ENCODE measurements at places on chromosomes 3 and 15.

- DNase-seq: no peak
Observed at GRCh38 chr3:69090021-69090420, 5.3 kb downstream of the ARL6IP5 start.

DNA sequence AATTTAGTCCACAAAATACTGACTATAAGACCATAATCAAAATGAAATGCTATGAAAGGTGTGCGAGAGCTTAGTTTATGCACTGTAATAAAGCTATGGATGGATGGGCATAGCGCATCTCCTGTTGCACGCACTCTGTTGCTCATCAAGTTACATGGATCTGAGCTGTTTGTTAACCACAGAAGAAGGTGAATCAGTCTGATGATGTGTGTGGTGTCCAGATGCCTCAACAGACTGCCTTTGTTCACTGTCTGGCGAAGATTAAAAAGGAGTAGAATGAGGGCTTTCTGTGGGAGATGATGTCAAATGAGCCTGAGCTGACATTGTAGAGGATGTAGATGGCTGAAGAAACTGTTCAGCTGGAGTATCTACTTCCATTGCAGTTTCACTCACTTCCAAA is 36.1 kb downstream of the NSMCE3 start:
- DNase-seq: no peak

GRCh38 chr3:180932819-180933218 is 20.3 kb downstream of the FXR1 start:
- no peak for DNase-seq

GRCh38 chr3:161556941-161557340 is 60.3 kb downstream of the OTOL1 start:
- DNase-seq: no peak

- no peak for DNase-seq
Observed at GRCh38 chr15:52505151-52505550, 23.5 kb downstream of the MYO5A start.

GRCh38 chr3:157606011-157606851 is 103.0 kb upstream of the VEPH1 start:
- DNase-seq: peak; percentile 46

DNA sequence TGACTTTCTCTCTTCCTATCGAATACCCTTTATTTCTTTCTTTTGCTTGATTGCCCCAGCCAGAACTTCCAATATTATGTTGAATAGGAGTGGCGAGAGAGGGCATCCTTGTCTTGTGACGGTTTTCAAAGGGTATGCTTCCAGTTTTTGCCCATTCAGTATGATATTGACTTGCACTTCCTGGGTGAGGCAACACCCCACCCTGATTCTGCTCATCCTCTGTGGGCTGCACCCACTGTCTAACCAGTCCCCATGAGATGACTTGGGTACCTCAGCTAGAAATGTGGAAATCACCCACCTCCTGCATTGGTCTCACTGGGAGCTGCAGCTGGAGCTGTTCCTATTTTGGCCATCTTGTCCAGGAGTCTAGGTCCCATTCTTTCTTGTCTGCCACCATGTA is 44.8 kb upstream of the KCNH8 start:
- DNase-seq: no peak

GRCh38 chr3:32432711-32433530 is 41.3 kb downstream of the CMTM7 start:
- DNase-seq: peak; percentile 17

- DNase-seq: peak; percentile 69
Observed at GRCh38 chr15:59611276-59612260, at the start of gene GCNT3. Gene GCNT3, plus strand, starts transcription at chr15:59611783. Its CDS starts 6,456 bp downstream, at chr15:59618239.

GRCh38 chr3:127368186-127369032 is 80.6 kb upstream of the PRR20G start:
- no peak for DNase-seq

- DNase-seq: no peak
Observed at GRCh38 chr3:12437861-12438260, 46.4 kb upstream of the TSEN2 start.

DNA sequence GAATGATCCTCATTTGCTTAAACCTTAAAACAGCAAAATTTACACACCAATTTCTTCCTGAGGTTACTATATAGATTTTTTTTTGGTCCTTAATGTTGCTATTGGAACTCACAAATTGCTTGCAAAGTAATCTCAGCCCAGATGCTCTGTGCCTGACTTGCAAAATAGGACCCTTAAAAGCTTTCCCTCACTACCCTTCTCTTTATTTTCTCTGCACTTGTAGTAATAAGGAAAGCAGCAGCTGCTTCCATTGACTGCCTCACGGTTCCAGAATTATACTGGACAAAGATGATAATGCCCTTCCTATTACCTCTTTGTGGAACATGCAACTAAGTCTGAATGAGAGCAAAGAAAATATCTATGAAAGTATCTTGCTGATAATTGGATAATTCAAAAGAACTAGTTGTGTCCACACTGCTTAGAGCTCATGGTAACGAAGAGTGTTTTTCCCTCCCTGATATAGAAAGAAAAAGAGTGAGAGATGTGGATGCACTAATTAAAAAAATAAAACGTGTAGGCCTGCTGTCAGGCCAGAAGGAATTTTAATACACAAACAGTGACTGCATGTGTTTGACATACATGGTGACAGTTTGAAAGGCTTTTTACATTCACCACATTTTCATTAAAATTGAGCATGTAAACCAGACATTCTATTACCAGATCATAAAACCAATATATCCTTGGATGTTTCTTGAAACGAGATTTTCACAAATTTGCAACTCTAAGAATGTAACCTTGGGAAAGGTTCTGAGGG is 783.1 kb downstream of the GBE1 start:
- no peak for DNase-seq

- no peak for DNase-seq
Observed at GRCh38 chr3:192848371-192849233, 69.1 kb downstream of the MB21D2 start.

GRCh38 chr3:174951034-174951433 is 91.9 kb downstream of the NAALADL2 start:
- DNase-seq: peak; percentile 31

DNA sequence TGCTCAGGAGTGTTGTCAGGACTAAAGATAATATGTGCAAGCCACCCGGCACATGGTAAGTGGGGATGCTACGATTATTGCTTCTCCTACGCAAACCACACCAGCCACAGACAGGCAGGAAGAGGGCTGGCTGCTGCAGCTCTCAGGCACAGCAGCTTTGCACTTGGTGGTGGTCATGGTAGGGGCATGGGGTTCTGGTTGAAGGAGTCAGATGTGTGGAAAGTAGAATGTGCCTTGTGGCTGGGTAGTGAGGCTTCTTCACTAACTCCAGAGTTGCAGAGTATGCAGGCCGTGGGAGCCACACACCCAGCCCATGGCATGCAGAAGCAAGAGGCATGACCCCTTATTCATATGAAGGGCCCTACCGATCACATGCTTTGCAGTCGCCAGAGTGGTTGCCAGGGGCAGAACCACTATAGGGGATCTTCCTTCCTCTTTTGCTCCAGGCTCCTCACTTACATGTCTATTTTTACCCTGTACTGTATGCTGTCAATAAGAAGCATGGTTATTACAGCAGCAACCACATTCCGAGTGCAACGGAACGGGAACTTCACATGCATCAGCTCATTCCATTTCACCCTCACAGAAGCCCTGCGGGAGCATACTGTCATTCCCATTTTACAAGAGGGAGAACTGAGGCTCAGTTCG is 59.2 kb upstream of the HERC1 start:
- DNase-seq: no peak

GRCh38 chr3:184619787-184620430 is 58.3 kb downstream of the EPHB3 start:
- no peak for DNase-seq

DNA sequence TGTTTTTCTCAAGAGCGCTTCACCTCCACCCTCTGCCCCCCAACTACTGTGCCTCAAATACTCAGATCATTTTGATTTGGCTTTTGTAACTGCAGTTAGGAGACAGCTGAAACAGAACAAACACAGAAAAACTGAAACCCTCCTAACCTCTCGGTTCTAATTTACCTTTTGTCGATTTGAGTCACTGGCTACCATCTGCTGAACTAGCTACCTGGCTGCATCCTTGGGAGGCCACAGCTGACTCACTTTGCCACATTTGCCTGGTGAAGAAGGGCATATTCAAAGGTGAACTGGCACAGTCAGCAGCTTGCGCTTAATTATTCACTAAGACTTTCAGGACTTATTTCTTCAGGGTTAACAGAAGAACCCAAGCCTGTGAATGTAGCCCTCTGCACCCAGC is 117.7 kb downstream of the FOXB1 start:
- DNase-seq: no peak

DNA sequence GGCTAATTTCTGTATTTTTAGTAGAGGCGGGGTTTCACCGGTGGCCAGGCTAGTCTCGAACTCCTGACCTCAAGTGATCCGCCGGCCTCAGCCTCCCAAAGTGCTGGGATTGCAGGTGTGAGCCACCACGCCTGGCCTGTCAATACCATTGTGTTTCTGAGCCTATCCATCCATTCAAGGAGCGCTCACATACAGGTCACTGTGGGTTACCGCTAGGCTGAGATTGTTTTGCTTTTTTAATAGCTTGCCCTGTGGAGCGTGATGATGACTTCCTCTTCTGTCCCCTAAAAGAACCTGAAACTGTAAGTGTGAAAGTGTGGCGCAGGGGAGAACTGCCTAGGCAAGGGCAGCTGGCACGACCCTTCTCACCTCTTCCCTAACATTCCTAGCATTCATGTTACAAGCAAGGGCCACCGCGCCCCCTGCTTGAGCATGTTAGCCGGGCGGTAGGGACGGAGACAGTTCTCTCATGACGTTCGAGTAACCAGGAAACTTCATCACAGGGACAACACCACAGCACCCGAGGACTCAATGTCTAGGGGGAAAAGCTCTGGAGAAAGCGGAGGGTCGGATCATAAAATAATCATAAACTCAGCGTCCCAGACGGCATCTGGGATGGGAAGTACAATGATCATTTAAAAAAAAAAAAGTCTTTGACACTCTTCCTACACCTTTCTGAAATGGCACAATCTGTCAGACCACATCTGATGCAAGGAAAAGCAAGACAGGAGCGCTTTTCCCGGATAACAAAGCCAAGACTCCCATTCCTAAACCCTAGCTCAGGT is 790 bp downstream of the LAMP3 start:
- no peak for DNase-seq

DNA sequence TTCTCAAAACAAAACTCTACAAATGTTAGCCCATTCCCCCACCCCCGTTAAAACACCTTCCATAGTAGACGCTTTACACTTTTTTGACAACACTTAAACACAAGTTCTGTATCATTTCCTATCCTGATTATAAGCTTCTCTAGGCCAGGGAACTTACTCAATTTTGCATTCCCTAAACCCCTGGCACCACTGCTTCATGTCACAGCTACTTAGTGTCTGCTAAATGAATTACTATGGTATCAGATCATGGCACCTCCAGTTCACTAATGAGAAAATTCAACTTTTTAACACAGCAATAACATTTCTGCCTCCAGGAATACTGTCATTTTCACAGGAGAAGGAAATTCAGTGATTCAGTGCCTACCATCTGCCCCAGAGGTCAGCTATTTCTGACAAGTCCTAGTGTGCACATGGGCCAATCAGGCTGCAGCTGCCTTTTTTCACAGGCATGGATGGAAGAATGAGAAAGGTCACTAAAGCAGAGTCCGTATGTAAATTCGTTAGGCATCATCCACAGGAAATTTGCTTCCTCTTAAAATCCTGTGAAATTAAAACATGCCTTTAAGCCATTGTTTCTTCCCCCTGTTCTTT is 18.5 kb downstream of the SFMBT1 start:
- no peak for DNase-seq

GRCh38 chr3:14146381-14147065 is 21.7 kb downstream of the TMEM43 start:
- no peak for DNase-seq

GRCh38 chr15:73426323-73426994 is 16.5 kb upstream of the REC114 start:
- DNase-seq: no peak

DNA sequence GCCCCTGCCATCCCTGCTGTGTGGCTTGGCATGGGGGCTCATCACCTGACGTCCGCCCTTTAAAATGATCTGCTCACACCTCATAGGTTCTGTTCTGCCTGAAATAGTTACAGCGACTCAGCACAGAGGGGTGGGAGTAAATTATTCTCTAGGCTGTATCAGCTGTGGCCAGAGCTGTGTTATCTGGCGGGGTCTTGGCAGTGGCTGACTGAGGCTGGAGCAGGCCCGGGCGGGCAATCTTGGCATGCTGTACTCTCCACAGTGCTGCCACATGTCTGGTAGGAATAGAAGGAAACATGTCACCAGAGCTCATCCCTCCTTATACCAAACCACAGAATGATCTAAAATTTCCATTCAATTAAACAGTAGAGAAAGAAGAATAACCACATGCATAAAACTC is 499.9 kb upstream of the LMCD1 start:
- DNase-seq: no peak

DNA sequence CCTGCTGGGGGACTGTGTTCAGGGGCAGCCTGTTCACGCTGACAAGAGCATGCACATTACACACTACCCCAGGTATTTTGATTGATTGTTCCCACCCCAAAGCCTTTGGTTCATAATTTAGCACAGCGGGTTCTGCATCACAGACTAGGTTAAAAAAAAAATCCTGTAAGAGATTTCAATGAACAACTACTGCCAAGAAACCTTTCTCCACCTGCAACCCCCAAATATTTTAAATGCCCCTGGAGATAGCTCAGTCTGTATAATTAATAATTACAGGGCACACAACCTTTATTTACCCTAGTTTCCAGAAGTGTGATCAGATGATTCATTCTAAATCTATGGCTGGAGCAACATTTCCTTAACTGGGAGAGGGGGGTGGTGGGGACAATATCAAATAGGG is 87.6 kb downstream of the NR2F2 start:
- DNase-seq: no peak

DNA sequence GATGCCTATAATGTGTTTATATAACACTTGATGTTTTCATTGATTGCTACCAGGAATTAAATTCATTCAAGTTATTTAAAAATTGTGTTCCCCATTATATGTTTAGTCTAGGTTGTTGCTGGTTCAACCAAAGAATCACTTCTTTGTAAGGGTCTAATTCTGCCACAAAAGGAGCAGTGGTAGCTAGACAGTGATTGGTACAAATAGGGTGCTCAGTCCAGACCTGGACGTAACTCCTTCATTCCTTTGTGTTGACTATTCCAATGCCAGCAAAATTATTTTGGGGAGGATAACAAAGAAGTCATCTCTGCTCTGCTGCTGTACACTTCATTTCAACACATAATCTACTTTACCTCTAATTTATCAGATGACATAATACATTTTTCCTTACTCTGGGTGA is 1.2 kb downstream of the CHMP2B start:
- no peak for DNase-seq

DNA sequence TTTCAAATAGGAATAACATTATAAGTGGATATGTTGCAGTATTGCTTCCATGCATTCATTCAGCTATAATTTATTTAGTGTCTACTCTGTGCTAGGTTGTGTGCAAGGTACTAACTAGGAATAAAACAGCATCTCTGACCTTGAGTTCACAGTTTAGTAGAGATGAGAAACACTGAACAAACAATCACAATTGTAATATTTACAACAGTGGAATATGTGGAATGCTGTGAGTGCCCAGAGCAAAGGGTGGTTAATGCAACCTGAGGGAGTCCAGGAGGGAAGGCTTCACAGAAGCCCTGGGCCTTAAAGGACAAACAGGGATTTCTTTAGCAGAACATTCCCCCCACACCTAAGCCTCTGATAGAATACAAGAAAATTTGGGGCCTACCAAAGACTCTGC is 13.3 kb downstream of the SFMBT1 start:
- DNase-seq: no peak

- DNase-seq: no peak
Observed at GRCh38 chr3:19574268-19574667, 359.7 kb downstream of the EFHB start.
